ENCODE measurements at places on chromosomes 3 and 15. TPM values are rescaled to one million over a fixed set of nuclear protein-coding genes. Genes with fewer than 3 reads are reported as not detected.

The GRK7 gene
- not detected for total RNA-seq

The RARB gene
- not detected for total RNA-seq

The PLD1 gene
- 0.88 TPM for total RNA-seq

The PRKCI gene
- 18.5 TPM for total RNA-seq

The MAGEF1 gene
- 8.6 TPM for total RNA-seq

The KLF15 gene
- not detected for total RNA-seq

The KCNAB1 gene
- total RNA-seq, result 0.12 TPM

The NLGN1 gene
- not detected for total RNA-seq

The UBE2Q2 gene
- 30.0 TPM for total RNA-seq

The WDR93 gene
- total RNA-seq, result not detected

The POLQ gene
- 27.1 TPM for total RNA-seq

The TMEM158 gene
- 0.15 TPM for total RNA-seq

The CTXN2 gene
- not detected for total RNA-seq

The TEX9 gene
- total RNA-seq, result 0.71 TPM

The SNTN gene
- not detected for total RNA-seq

The CCDC66 gene
- 37.0 TPM for total RNA-seq

The DAZL gene
- total RNA-seq, result not detected

The DZIP3 gene
- 9.8 TPM for total RNA-seq

The FAM131A gene
- 6.7 TPM for total RNA-seq

The FBN1 gene
- 1.1 TPM for total RNA-seq

The DNAH12 gene
- total RNA-seq, result 0.20 TPM

The SIDT1 gene
- 29.9 TPM for total RNA-seq

The SEC22C gene
- total RNA-seq, result 52.4 TPM

The PATL2 gene
- 62.1 TPM for total RNA-seq

The TUBGCP5 gene
- total RNA-seq, result 18.2 TPM

The MORC1 gene
- not detected for total RNA-seq

The LRRC31 gene
- total RNA-seq, result not detected

The GOLGA8G gene
- not detected for total RNA-seq

The PCLAF gene
- total RNA-seq, result 68.1 TPM

The SLC27A2 gene
- total RNA-seq, result 45.3 TPM

The CCDC9B gene
- total RNA-seq, result 0.66 TPM

The ABHD2 gene
- 65.0 TPM for total RNA-seq

The CRYGS gene
- 5.5 TPM for total RNA-seq

The ARHGAP31 gene
- 4.2 TPM for total RNA-seq

The IMPG2 gene
- total RNA-seq, result 0.54 TPM

The HDGFL3 gene
- total RNA-seq, result 87.0 TPM

The ZKSCAN7 gene
- 0.88 TPM for total RNA-seq

The CDHR4 gene
- 0.22 TPM for total RNA-seq

The CPLX3 gene
- 0.91 TPM for total RNA-seq
